ENCODE measurements at places on chromosomes 3 and 15.

DNA sequence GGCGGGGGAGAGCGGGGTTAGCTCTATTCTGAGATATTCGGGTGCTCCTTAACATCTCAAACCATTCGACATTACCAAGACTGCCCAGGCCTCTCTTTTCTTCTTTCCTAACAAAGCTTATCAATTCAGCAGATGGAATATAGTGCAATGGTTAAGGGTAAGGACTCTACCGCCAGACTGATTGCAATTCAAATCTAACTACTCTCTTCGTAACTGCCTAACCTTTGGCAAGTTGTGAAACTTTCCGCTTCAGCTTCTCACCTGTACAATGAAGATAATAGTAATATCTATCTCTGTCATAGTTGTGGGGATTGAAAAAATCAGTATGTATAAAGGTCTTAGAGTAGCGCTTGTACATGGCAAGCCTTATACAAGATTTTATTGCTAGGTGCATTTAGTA, 972 bp downstream of the UBA5 start:
- DNase-seq = no peak

- no peak for DNase-seq
These were observed 226.6 kb upstream of the AZI2 start for GRCh38 chr3:28575100-28575745.

- DNase-seq = no peak
These were observed 19.7 kb downstream of the PAK6 start for GRCh38 chr15:40258544-40258943.

- DNase-seq = no peak
These were observed 9.3 kb downstream of the LOXL1 start for GRCh38 chr15:73935547-73935946.

DNA sequence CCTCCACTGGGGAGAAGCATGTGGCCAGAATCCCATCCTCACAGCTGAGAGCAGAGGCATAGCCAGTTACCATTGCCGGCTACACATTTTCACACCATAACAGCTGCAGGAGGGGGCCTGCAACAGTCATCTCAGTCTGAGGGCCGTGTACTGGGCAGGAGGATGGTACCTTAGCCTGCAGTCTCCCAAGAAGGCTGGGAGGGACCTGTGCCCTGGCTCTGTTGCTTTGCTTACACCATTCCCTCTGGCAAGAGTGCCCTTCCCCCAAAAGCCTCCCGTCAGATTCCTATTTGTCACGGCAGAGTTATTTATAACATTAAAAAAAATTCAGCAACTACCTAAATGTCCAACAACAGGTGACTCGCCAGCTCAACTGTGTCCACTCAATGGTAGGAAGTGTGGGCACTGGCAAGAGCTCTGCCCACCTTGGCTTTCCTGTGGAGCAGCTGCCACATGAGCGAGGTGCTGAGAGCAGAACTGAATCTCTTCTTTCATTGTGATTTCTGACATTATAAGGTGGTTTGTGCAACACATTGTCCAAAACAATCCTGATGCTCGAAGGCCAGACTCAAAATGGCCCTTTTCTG, 4.4 kb downstream of the CAMKV start:
- DNase-seq = no peak

- DNase-seq = no peak
These were observed 276.6 kb downstream of the ZNF621 start for GRCh38 chr3:40801284-40801741.

DNA sequence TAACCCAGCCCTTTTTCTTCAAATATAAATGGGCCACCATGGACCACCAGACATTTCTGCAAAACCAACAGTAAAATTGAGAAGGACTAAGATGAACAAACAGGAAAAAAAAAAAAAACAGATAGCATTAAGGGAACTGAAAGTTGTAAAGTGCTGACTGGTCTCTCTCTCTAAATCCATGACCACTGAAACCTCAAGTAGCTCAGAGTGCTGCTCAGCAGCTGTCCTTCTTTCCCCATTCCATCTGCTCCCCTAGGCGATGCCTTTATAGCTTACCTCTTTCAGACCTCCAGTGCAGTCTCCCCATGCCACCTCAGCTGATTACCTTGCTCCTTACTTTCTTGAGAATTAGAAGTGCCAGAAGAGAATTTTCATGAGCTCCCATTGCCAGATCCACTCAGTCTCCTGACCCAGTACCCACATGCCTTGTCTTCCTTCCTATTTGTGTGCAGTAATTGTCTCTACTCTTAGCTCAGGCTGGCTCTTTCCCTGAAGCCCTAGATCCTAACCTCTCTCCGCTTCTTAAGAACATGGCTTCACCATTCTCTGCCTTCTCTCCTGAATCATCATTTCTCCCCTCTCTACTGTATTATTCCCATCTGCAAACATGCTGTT, 23.9 kb upstream of the XIRP1 start:
- DNase-seq = no peak

DNA sequence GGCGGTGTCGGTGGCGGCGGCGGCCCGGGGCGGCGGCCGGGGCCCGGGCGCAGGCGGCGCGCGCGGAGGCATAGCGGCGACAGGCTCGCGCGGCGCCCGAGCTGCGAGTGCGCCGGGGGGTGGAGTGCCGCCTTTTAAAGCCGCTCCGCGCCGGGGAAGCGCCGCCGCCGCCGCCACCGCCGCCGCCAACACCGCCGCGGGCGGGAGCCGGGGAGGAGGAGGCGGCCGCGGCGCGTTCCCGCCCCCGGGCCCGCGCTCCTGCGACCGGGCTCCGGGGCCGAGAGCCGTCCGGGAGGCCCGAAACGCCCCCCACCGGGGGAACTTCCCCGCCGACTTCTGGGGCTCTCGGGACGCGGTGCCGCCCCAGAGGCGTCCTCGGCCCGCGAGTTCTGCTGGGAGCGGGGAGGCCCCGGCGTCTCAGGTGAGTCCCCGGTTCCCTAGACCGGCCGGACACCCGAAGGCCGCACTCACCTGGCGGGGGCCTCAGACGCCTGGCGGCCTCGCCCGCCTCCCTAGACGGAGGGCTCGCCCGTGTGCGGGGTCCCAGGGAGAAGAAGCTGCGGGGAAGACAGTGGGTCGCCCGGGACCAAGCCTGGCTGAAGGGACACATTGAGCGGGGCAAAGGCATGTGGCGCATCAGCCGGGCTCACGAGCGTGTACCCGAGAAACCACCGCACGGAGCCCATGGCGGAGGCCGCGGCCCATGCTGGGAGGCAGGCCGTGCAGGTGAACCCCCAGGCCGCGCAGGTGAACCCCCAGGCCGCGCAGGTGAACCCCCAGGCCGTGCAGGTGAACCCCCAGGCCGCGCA, at the start of gene PCSK6:
Gene PCSK6 (minus strand): TSS at position 109 of the 809 bp plus-strand sequence. CDS start 37 bp downstream, at position 72.
- DNase-seq = no peak

GRCh38 chr3:10858091-10858490, 42.1 kb downstream of the SLC6A11 start:
- DNase-seq = no peak

GRCh38 chr3:4820296-4821121, 158.7 kb upstream of the BHLHE40 start:
- DNase-seq = no peak

GRCh38 chr15:44222478-44222877, 27.4 kb upstream of the FRMD5 start:
- DNase-seq = no peak

GRCh38 chr3:107737914-107738313, 215.2 kb downstream of the BBX start:
- no peak for DNase-seq

- DNase-seq = no peak
These were observed 87.3 kb upstream of the ROPN1 start for GRCh38 chr3:124078953-124079911.

DNA sequence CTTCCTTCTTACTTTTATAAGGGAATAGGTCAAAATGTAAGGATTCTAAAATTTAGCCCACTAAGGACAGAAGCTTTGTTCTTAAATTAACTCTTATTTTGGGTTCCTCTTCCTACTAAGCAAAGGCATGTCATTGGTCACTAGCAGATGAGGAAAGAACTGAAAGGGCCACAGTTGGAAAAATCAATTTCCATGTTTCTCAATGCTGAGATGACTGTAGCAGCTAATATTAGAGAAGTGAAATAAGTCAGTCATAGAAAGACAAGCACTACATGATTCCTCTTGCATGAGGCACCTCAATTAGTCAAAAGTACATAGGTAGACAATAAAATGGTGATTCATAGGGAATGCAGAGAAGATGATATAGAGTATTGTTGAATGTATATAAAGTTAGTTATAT, 353.7 kb downstream of the RSL24D1 start:
- DNase-seq = no peak

- DNase-seq = no peak
These were observed 27.2 kb downstream of the AQR start for GRCh38 chr15:34942363-34942762.

GRCh38 chr15:58526647-58527192, 94.9 kb downstream of the LIPC start:
- no peak for DNase-seq

GRCh38 chr15:70473581-70474370, 289.6 kb downstream of the UACA start:
- no peak for DNase-seq

- no peak for DNase-seq
These were observed 59.1 kb upstream of the FRMD4B start for GRCh38 chr3:69445024-69445423.

GRCh38 chr3:188911026-188911850, 260.5 kb upstream of the TPRG1 start:
- no peak for DNase-seq

DNA sequence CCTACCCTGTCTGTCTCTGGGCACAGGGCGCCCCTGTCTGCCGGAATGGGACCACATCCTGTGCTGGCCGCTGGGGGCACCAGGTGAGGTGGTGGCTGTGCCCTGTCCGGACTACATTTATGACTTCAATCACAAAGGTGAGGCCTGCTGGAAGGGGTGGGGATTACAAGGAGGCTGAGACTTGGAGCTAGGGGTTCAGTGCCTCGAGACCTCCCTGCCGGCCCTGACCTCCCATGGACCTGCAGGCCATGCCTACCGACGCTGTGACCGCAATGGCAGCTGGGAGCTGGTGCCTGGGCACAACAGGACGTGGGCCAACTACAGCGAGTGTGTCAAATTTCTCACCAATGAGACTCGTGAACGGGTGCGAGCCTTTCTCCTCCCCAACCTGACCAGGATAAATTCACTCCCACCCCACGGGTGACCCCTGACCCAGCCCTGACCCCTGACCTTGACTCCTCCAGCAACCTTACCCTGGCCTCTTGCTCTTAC, 20.4 kb downstream of the PTH1R start:
- DNase-seq = no peak

DNA sequence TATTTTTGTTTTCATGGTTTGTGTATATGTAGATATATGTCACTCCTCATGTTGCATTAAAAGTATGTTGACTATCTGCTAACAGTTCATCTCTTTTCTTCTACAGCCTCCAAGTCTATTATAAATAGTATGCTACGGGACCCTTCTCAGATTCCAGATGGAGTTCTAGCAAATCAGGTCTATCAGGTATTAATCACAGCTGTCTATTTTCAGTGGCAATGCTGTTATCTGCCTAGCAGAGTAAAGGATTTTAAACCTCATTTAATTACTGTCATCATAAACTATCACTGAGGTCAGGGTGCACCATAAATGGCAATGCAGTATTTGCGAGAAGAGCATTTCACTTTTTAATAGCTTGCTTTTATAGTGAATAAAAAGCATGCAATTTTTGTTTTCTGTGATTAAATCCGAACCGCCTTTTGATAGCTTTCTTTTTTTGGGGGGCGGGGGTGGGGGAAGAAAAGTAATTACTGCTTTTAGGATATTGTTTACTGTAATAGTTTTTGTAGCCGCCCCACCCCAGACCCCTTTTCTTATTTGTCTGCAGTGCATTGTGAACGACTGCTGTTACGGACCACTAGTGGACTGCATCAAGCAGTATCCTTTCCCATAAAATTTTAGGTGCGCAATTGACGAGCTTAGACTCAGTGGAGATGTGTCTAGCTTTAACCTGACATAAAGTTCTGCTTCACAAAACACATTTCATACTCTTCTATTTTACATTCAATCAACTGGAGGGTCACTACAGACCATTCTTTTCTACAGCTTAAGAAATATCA, 112.3 kb downstream of the CDIN1 start:
- no peak for DNase-seq

DNA sequence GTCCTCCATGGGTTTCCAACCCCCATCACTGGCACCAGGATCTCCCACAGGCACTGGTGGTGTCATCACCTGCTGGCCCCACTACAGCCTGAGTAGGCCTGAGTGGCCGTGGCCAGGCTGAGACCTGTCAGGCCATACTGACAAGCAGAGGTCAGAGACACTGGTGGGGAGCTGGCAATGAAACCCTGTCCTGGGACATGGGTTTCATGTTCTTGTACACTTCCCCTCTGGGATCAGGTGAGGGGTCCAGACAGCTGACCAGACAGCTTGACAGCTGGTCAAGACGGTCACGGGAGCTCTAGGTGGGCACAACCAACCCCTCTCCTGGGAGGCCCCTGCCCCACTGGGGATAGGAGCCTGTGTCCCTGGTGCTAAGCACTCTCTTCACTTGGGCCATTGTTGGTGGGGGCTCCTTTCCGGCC, 13.1 kb downstream of the ZBTB47 start:
- DNase-seq = no peak

- DNase-seq = no peak
These were observed 11.9 kb upstream of the CHRM5 start for GRCh38 chr15:33956397-33956796.

DNA sequence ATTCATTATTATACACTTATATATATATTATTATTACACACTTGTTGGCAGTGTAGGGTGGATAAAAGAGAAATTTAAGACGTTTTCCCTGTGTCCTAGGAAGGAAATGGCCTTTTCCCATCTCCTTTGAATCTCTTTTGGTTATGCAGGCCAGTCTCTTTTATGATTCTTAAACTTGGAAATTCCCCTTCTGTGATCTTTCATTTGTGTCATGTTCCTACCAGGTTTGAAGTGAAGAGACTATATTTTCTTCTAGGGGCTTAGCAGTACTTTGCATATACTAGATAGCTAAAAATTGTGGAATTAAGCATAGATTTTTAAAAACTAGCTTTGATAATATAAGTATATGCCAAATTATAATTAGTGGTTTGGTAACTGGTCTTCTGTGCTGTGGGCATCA, 58.5 kb downstream of the BBX start:
- no peak for DNase-seq

DNA sequence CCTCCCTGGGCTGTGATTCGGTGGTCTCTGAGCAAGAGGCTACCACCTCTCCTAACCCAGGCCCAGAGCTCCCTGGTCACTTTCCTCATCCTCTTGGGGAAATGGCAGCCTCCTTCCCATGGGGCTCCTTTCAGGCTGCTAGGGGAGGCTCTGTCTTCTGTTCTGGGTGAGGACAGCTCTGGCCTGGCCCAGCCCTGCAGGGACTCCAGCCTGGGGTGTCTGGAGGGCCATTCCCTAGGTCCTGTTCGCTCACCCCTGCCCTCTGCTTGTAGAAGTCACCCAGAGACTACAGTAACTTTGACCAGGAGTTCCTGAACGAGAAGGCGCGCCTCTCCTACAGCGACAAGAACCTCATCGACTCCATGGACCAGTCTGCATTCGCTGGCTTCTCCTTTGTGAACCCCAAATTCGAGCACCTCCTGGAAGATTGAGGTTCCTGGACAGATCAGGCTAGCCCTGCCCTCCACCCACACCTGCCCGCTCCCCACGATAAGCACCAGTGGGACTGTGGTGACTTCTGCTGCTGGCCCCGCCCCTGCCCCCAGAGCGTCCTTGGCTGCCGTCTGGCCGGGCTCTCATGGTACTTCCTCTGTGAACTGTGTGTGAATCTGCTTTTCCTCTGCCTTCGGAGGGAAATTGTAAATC, 30.9 kb downstream of the PRKCD start:
- no peak for DNase-seq

Data from stimulated activated CD4-positive, alpha-beta T cell treated with anti-CD3 and anti-CD28 coated beads, TNF-alpha, amount 100 ng/mL, for 1 hour (primary cell).